ENCODE measurements at places on chromosomes 13 and 19.

DNA sequence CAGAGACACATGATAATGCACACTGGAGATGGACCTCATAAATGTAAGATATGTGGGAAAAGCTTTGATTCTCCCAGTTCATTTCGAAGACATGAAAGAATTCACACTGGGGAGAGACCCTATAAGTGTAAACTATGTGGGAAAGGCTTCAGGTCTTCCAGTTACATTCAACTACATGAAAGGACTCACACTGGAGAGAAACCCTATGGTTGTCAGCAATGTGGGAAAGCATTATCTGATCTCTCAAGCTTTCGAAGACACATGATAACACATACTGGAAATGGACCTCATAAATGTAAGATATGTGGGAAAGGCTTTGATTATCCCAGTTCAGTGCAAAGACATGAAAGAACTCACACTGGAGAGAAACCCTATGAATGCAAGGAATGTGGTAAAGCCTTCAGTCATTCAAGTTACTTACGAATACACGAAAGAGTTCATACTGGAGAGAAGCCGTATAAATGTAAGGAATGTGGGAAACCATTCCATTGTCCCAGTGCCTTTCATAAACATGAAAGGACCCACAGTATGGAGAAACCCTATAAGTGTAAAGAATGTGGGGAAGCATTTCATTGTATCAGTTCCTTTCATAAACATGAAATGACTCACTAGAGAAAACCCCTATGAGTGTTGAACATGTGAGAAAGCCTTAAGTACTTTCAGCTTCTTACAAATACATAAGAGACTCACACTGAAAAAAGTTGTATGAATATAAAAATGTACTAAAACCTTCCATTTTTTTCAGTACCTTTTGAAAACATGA lies 14.7 kb downstream of the ZNF441 start:
- no peak for DNase-seq

- DNase-seq, result no peak
Measured at GRCh38 chr13:92836171-92836570, 390.4 kb upstream of the GPC6 start.

GRCh38 chr13:98576200-98576945 lies 534 bp downstream of the STK24 start:
- DNase-seq, result peak; percentile 39

GRCh38 chr13:113964251-113964995 lies 9.5 kb downstream of the C13orf46 start:
- no peak for DNase-seq
